Nucleus accumbens (tissue), 56 donors: ENCODE measurements at places on chromosomes 7 and 10.
A peak's percentile ranks its signal among the peaks of the same experiment; 100 is the strongest.

DNA sequence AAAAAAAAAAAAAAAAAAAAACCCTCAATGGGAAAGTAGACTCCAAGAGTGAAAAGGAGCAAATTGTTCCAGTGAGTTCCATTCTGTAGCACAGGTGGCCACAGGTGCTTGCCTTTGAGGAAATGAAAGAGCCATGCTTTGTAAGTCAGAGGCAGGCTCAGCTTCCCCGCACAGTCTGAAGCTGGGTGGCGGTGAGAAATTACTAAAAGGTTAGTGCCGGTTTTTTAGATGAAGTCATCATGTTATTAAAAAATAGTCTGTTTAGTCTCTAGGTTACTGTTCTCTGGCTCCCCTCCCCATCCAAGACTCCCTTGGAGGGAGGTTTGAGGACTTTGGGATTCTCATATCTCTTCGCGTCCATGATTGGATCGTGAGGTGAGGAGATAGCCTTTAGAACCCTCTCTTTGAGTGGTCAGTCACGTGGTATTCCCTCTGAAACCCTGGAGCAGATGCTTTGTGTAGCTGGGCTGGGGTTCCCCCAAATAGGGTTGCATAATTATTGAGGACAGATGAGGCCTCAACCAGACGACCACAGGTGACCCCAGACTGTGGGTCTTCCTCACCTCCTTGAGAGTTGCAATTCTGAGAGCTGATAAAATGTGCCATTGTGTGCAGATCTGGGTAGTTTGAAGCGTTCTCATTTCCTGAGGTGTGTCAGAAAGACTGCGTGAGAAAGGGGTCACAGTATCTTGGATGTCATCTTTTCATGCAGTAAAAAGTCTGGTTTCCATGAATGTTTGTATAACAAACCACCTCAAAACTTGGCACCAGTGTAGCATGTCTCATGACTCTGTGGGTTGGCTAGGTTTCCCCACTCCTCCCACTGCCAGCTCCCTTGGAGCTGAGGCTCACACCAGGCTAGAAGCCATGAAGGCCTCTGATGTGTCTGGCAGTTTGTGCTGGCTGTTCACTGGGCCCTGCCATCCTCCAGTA is 27.1 kb downstream of the OGDH start:
- DNase-seq: peak; percentile 14

DNA sequence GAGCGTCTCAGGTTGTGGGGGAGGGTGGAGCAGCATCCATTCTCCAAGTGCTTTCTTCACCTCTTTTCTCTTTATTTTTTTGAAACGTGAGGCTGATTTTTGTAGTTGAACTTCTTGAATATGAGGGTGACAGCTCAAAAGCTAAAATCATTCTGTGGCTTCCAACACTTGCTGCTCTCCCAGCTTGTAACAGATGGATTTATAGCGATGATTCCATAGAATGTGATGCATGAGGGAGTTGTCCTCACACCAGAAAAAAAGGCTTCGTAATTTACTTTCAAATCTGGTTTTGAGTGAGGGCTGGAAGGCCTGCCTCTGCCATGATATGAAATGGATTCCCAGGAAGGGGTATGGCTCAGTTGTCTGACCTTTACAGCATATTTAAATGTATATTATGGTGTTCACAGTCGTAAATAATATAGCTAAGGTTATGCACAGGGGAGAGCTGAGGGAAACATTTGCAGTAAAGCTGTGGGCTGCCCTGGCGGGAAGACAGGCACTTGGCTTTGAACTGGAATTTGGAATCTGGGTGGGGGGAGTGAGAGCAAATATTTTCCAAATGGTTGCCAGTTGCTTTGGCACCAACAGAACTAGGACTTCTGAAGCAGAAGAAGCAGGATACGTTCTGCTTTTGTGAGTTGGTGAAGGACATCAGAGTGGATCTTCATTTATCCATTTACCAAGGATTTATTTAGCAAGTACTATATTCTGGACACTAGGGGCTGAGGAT is 166.7 kb downstream of the SORCS3 start:
- DNase-seq: no peak

DNA sequence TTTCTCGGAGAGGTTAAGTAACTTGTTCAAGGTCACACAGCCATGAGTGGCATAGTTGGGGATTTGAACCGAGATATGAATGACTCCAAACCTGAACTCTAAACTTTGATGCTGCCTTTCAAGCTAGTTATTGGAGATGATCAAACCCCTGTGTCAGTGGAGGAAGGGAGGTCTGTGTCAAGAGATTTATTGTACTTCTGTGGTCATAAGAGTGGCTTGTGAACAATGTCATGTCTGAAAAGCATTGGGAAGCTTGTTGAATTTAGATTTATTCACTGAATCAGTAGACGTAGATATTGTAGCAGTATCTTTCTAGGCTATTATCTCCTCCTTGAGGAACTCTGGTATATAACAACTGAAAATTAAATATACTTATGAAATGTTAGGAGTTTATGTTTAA is 27.3 kb downstream of the SNX10 start:
- no peak for DNase-seq

DNA sequence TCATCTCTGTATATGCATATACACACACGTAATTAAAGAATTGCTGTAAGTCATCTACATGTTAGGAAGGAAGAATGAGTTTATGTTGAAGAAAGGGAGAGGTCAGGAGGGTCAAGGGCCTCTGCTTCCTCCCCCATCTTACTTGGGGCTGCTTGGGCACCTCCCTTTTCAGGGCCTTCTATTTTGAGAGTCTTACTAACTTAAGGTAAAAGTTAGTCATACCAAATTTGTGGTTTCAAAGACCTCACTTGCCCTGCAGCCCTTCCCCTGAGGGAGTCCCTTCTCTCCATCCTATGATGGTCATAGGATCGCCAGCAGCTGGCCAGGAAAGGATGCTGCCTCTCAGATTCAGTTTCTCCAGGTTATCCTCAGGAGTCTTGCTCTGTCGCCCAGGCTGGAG is 2.6 kb downstream of the PLEKHS1 start:
- no peak for DNase-seq

DNA sequence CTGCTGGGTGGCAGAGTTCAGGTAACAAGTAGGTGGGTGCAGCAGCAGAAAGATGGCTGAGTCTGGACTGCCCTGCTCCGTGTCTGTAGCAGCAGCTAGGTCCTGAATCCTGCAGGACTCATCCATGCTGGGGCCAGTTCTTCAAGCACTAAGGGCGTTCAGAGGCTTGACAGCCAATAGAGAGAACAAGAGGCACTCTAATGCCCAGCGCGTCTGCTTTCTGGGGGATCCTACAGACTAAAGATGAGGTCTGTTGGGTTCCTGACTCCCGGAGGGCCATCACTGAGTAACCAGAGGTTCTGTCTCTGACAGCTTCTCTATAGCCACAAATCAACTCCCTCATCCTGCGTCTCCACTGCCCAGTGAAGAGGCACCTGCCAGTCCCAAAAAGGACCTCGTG is 125.5 kb downstream of the PTPN20 start:
- DNase-seq: no peak

DNA sequence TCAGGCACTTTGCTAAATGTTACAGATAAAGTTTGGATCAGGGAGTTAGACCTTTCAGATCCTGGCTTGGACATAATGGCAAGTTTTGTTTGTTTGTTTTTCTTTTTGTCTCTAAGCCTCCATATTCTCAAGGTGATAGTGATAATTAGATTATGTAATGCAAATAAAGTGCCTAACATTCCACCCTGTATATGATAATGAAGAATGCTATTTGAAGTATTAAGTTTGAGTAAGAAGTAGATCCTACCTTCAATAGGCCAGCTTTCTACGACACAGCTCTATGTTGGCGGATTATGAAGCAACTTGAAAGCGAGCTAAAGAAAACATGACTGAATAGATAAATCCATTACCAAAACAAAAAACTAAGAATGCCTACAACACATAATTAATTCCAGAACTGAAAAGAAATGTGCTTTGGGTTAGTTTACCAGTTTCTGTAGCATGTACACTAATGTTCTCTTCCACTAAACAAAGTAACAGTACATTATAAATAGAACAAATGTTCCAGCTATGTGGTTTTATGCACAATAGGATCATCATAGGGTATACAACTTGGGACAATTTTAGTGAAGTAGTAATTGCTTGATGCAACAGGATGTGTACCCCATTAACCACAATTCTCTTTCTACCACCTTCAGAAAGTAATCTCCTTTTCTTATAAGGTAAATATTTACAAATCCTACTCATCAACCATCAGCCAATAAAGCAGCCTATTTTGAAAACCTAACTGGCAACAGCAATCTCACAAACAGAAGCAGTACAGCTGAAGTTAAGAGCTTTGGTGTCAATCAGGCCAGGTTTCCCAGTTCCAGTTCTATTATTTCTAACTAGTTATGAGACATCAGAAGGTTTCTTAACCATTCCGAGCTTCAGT is 1.5 kb downstream of the SEM1 start:
- DNase-seq: no peak

DNA sequence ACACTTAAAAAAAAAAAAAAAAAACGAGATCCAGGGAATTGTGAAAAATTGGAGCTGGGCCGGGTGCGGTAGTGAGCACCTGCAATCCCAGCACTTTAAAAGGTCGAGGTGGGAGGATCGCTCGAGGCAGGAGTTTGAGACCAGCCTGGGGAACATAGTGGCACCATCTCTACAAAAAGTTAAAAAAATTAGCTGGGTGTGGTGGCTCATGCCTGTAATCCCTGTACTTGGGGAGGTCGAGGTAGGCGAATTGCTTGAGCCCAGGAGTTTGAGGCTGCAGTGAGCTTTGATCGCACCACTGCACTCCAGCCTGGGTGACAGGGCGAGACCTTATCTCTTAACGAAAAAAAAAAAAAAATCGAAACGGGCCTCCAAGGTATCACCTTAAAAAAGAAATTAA is 2.0 kb downstream of the CLDN4 start:
- DNase-seq: no peak

DNA sequence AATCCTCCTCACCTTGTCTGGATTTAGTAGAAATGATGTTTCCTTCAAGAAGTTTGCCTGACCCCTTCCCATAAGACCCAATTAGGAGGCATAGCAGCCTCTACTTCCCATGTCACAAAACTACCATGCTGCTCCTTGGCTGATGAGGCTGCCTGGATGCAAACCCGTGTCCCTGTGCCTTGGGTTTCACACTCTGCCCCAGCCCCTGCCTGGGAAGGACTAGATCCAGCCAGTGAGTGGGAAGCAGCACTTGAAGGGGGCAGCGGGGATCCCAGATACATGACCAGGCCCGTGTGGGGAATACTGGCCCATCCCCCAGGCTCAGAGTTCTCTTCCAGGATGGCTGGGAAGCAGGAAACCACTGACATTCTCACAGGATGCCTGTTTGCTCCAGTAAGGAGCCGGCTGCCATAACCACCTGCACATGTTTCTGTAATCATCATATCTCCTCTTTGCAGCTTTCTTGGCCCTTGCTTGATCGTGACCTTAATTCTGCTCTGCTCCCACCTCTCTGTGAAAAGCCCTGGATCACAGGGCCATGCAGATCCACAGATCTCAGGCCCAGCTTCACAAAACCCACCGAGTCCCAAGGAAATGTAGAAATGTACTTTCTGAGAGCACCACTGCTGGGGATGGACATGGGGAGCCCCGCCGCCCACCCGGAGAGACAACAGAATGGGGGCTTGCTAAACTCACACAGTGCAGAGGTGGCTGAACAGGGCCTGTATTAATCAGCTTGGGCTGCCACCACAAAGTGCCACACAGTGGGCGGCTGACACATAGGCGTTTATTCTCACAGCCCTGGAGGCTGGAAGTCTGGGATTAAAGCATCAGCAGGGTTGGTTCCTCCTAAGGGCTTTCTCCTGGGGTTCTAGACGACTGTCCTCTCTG is 287.8 kb upstream of the IGFBP3 start:
- no peak for DNase-seq

DNA sequence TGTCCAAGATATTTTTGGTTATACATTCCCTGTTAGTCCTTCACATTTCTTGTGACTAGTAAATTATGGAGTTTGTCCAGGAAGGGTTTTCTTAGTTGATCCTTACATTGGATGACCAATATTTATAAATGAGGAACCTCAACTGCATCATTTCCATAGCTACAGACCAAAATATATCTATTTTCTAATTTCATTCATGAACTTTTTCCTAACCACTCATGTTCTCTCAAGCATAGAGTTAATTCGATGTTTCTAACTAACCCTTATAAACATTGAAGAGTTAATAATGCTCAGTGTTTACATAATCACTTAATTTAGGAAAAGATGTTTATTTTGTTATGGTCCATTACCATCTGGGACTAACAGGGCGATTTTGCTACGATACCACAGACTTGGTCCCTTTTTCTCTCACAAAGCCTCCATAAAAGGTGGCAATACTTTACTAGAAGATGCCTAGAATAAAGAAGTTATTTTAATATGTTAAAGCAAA is 591.0 kb downstream of the MAGI2 start:
- DNase-seq: no peak

DNA sequence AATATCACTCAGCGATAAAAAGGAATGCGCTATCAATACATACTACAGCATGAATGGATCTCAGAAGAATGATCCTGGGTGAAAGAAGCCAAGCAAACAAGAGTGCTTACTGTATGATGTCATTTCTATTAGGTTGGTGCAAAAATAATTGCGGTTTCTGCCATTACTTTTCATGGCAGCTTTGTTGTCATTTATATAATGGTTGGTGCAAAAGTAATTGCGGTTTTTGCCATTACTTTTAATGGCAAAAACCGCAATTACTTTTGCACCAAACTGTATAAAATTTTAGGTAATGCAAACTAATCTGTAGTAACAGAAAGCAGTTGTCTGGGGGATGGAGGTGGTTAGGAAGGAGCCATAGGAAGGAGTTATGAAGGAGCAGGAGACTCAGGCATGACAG is 318.3 kb upstream of the ZMIZ1 start:
- no peak for DNase-seq

DNA sequence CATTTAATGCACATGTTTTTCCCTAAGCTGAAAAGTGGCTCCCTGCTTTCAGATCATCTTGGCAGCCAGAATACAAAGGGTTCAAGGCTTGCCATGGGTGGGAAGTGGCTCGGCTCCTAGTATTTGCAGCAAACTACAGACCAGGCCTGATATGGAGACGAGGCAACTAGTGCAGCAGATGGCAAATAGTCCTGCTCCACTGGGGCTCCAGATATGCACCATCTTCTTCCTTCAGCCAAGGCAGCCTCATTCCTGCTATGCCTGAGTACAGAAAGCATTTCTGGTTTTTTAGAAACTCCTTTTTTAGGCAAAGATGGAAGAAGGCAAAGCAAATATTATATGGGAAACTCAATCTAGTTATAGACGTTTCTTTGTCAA is 23.9 kb downstream of the LRRC4 start:
- no peak for DNase-seq

DNA sequence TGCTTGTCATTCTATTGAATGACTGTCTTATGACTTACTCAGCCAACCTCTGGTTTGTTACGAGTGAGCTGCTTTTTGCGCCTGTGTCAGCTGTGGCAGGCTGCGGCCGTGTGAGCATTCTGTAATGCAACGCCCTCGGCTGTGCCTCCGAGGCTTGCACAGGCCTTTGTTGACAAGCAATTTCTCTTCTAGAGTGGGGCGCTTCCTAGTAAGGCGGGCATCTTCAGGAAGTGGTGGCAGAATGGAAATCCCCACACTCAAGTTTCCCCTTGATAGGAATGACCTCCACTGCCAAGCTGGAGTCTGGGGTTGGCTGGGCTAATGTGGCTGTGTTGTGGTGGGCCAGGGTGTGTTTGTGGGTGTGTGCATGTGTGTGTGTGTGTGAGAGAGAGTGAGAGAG is 20.2 kb upstream of the TMEM178B start:
- DNase-seq: no peak

GRCh38 chr10:68721673-68722335 is 765 bp downstream of the CCAR1 start:
- no peak for DNase-seq
